Kidney epithelial cell (primary cell): ENCODE measurements at places on chromosomes 12 and 14.

- no peak for DNase-seq
These were observed 413.4 kb downstream of the BCAT1 start for GRCh38 chr12:24535334-24536069.

GRCh38 chr14:59690426-59690825 is 113.8 kb upstream of the CCDC175 start:
- no peak for DNase-seq

DNA sequence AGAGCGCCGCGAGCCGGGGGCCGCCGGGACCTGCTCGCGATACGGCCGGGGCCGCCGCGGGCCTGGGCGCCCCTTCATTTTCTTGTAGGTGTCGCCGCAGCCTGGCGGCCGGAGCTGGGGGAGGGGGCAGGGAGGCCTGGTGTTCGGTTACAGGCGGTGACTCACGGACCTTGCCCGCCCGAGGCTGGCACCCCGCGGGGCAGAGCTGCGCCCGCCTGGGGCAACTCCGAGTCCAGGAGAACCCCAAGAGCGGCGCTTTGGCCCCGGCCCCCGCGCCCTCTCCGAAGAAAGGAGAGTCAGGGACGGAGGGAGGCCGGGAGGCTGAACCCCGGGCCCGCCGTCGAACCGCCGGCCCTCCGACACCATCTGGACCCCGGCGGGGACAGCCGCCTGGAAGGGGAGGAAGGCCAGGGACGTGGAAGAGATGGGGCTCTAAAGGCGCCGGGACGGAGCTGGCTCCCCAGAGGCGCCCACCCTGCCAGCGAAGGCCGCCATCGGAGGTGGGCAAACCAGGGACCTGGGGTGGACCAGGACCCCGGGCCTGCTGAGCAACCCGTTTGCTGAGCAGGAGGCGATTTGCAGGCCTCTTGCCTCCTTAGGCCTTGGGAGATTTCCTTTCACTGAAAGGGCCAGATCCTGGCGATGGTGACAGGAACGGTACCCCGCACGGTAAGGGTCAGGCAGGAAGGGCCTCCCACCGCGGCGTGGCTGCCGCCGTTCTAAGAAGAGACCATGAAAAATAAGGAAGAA is 843 bp upstream of the NUAK1 start:
- no peak for DNase-seq

DNA sequence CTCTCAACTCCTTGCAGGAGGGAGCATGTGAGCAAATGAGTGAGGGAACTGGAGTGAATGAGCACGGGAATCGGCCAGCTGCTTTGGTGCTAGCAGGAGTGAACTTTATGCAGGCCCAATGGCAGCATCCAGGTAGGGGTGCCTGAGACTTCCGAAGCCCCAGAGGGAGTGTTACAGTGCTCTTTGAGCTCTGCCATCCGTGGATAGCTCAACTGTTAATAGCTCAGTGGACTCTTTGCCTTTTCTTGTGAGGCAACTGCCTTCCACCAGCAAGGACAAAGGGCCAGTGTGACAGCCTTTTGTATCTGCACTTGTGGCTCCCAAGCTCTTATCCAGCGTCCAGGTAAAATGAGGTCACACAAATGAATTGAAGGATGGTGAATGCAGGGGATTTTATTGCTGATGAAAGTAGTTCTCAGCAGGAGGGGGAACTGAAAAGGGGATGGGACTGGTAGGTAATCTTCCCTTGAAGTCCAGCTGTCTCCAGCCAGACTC is 12.9 kb downstream of the CREBL2 start:
- no peak for DNase-seq

- DNase-seq, result no peak
These were observed 29.7 kb downstream of the KTN1 start for GRCh38 chr14:55609681-55610080.

DNA sequence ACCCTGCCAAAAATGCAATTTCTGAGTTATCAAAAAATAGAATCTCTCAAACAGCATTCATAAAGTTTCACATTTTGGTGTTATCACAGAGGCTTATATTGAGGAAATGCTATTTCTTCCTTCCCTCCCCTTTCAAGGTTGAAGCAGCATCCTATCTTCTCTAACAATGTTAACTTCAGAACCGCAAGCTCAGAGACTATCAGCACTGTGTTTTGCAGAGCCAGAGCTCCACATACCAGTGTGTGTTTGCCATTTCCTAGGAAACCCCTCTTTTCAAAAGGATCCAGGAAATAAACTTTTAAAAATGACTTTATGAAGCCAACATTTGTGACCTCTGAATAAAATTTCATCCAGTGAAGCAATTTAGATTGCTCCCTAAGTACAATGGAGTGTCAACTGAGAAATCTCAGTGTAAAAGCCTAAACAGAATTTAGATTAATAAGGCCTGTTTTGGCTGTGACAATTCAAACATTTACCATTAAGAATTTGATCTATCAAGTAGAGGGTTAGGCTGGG is 332.6 kb downstream of the NOVA1 start:
- no peak for DNase-seq

DNA sequence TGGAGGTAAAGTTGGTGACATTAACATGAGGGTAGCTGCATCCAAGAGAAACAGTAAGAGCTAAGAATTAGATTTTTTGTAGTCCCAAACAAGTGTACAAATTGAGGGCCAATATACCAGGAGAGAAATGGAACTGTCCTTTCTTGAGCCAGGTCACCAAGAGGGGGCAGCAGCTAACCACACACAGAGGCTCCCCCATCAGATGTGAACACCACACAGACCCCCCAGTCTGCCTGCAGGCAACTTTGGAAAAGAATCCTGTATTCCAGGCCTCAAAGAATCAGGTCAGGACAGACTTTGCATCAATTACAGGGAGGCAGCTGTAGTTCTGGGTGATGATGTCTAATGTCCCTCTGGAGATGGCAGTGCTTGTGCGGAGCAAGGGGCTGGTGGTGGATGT is 77.9 kb downstream of the SPTB start:
- no peak for DNase-seq

DNA sequence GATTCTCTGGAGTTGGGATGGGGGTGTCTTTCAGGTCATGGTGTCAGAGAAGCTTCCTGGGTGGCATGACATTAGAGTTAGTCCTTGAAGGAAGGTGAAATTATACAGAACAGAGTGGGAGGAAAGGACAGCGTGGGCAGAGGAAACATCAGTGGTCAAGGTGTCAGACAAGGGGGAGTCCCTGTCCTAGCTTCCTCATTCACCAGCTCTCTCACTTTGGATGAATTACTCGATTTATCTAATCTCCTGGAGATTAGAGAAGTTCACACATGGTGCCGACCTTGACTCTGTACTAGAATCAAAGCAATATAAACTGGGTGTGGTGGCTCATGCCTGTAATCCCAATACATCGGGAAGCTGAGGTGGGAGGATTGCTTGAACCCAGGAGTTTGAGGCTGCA is 492.9 kb downstream of the VRK1 start:
- DNase-seq, result no peak

DNA sequence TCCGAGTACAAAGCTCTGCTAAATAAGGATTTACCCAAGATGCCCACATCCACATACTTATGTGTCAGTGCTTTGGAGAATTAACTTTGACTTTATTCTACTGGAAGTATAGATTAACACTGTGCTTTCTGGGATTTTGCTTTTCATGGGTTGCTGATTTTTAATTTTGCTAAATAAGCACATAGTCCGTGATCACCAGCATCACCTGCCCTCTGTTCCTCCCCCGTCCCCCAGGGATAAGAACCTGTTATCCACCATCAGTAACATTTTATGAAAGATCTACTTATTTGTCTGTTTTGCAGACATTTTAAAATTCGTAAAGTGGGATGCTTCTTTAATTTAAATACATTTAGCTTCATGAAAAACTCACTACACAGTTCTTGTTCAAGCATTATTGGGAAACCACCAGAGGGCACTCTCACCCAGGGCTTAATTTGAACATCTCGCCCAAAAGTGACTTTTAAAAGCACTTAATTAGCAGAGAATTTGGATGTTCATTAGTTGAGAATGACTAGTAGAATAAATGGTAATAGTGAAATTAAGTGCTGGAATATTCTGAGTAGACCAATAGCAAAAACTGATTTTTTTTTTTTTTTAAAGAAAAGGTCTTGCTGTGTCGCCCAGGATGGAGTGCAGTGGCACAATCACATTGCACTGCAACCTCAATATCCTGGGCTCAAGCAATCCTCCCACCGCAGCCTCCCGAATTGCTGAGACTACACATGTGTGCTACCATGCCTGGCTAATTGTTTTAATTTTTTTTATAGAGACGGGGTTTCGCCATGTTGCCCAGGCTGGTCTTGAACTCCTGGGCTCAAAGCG is 35.7 kb downstream of the MRPL42 start:
- DNase-seq, result no peak

DNA sequence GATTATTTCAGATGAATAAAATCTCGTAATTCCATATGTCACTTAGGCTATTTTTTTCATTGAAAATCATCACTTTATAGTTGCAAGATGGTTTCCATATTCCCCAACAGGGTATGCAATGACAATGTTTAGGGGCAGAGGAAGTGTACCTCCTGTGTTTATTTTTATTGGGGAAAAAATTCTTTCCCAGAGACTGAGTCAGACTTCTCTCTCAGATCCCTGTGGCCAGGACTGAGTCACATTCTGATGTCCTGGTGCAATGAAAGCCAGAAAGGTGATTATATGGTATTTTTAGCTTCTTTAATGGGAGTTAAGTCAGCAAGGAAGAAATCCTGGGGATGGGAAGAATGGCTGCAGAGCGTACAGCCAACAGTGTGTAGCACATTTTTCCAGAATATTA is 196.9 kb upstream of the ALG10 start:
- no peak for DNase-seq

DNA sequence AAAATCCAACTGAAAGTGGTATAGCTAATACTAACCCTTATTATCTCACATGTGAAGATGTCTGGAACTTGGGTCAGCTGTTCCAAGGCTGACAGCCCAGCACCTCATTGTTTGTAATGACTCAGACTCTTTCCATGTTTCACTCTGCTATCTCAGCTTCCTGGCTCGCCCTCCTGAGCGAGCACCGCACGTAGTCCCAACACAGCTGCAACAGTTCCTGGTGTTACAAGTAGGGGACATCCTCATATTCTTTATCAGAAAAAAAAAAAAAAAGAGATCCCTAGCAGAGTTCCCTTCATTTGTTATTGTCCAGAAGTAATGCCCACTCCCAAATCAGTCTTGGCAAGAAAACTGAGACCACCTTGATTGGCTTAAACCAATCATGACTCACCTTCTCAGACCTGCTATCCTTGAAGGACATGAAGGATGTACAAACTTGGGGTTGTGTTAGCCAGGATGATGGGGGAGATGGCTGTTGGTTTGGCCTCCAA is 92.5 kb downstream of the ADCK1 start:
- no peak for DNase-seq

DNA sequence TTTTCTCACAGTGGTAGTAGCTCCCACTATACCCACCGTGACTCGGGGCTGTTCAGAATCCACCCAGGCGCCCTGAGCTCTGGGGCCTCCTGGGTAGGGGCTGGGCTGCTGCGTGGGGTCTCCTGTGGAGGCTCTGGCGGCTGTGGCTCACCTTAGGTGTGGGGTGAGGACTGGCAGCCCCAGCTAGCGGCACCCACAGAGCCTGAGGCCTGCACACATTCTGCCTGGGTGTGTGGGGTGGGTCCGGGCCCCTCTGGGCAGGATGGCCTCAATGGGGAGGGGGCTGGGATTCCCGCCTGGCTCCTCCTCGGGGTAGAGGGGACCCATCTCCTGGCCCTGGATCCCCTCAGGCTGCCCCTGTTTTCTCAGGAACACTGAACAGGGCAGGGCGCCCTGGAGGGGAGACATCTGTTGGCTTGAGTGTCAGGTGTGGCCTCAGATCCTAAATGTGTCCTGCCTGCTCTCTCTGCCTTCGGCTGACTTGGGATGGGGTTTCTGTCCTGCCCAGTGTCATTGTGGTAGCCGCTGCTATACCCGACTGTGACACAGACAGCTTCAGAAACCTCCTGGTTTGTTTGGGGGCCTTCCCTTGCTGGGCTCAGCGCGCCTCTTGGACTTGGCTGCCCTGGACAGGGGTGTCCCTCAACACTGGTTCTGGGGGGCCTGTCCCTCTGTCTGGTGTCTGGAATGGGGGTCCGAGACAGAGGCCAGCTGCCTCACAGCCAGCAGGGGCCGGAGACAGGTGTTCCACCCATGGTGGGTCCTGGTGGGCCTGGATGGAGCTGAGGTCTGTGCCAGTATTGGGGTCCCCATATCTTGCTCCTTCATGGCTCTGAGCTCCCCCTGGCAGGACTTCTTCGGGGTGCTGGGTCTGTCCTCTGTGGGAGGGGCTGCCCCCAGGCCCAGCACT is 354.9 kb downstream of the TMEM121 start:
- no peak for DNase-seq

GRCh38 chr12:25434515-25434914 is 118.6 kb downstream of the LMNTD1 start:
- DNase-seq, result no peak

DNA sequence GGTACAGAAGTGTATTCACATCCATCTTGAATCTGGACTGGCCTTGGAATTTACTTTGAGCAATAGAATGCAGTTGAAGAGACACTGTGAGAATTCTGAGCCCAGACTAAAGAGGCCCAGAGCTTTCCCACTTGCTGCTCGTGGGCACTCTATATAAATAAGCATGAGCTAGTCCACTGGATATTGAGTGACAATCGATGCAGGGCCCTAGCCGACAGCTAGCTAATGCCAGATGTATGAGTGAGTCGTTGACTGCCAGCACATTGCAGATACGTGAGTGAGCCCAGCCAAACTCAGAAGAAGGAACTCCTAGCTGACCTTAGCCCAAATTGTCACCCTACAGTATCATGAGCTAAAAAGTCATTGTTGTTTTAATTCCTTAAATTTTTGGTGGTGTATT is 24.9 kb downstream of the NAV3 start:
- DNase-seq, result no peak

- no peak for DNase-seq
These were observed 1367.3 kb upstream of the FLRT2 start for GRCh38 chr14:84162633-84163032.

GRCh38 chr12:121391619-121392324 is 8.1 kb upstream of the RNF34 start:
- no peak for DNase-seq

- DNase-seq, result no peak
These were observed 32.1 kb downstream of the GPHN start for GRCh38 chr14:66540038-66540437.
